ENCODE measurements at places on chromosomes 4 and X.

DNA sequence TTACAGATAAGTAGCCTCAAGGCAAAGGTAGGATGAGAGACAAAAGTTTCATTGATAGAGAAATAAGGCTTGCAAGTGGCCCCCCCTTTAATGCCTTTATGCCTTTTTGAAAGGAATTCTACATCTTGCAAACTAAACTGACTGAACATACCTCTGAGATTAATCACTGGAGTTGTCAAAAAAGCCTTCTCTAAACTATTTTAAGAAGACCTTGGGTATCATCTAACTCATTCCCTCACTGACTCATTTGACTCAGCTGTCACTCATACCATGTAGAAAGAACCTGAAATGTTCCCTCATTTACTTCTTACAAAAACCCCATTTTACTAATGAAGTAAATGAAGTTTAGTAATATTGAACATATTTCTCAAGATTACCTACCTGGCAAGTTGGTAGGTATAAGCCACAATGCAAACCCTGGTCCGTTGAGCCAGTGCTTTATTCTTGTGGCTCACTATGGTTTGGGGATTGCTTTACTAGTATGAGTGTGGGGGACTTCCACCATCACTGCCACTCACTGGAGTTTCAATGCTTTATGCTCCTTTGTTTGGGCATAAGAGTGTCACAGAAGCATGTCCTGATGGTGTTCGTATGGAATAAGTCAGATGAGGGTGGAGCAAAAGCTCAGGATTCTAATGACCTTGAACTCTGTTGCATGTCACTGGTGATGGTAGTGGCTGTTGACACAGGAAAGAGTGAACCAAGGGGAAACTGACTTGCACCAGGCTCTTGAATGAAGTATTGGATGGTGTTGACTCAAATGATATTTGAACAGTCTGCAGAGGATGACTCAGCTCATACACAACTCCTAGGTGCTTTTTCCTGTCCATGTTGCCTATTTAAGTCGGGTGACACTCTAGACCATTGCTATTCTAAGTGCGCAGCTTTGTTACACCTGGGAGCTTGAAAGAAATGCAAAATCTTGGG is 305.5 kb upstream of the EMCN start:
- no peak for DNase-seq

DNA sequence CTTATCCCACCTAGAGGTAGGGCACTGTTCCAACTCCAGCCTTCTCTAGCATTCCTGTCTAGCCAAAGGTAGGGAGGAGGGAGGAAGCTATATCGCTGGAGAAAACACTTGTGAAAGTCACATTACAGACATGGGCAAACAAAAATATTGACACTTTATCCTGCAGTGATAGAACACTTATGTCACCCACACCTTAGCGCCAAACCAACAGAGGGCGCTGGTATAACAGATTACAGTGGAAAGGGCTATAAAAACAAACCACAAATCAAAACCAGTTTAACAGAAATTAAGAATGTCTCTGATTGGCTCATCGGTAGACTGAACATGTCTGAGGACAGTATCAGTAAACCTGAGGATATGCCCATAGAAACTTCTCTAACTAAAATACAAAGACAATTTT is 451.3 kb downstream of the TLL1 start:
- no peak for DNase-seq

- DNase-seq, result no peak
Observed at GRCh38 chrX:123217077-123217476, 33.0 kb downstream of the GRIA3 start.

DNA sequence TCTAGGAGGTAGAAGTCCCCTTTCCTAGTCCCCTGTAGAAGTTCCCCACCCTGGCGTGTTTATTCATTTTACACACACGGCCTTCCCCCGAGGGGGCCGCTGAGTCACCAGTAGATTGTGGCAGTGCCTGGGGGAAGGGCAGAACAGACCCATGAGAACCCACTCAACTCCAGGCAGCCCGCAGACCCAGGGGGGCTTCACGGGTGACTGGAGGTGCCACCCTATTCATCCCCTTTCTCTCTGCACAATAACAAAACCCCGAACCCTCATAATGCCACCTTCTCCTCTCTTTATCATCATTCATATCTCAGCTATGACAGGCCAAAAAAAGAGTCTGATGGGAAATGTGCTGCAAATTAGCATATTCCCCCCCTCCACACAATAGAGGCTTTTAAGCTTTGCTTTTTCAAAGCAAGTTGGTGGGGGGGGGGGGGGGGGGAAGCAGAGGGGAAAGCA is 20.4 kb upstream of the GPM6B start:
- no peak for DNase-seq

DNA sequence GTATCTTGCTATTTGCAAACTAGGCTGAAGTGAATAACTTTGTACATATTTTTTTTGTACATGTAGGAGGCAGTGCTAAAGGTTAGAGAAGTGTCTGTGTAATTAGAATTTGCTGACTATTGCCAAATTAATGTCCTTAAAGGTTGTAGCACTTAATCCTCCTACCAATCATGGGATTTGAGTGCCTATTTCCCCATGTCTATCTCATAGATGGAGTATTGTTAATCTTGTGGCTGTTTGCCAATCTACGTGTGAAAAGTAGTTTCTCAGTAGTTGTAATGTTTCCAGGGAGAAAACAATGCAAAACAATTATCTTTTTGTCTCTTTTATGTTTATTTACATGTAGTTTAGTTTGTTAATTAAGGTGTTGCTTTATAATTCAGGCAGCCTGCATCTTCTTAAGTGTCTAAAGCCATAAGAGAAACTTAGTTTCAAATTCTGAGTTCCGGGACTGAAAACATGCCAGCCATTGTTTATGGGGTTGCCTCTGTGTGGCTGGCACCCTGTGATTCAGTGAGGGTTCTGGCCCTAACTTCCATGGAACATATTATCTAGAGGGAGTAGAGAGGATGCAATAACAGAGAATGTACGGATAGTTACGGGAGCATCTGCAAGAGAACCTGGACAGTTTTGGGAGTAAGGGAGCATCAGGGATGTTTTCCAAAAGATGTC is 142.4 kb downstream of the KLHL8 start:
- DNase-seq, result no peak

GRCh38 chrX:78064152-78064551 is 39.9 kb upstream of the PGK1 start:
- no peak for DNase-seq

DNA sequence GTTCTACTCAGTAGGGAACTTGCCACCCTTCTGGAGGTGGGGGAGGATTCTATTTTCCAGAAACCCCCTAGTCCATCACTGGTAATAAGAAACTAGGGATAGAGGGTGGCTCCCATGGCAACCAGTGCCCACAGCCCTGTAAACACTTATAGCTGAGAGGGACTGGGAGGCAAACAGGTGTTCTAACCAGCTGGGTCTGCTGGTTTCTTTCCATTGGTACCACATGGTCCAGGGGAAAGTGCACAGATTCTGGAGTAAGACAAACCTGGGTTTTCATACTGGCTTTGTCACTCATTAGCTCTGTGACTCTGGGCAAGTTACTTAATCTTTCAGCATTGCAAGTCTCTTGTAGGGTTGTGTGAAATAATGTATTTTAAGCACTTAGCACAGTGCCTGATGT is 26.9 kb downstream of the IGSF1 start:
- DNase-seq, result no peak

- DNase-seq, result no peak
Observed at GRCh38 chr4:15327311-15328298, 100.2 kb upstream of the C1QTNF7 start.

GRCh38 chr4:72690771-72691170 is 121.8 kb upstream of the ADAMTS3 start:
- no peak for DNase-seq

- DNase-seq, result no peak
Observed at GRCh38 chrX:108875548-108875947, 139.2 kb upstream of the IRS4 start.

- no peak for DNase-seq
Observed at GRCh38 chrX:124440695-124441094, 94.3 kb downstream of the SH2D1A start.

- no peak for DNase-seq
Observed at GRCh38 chr4:167897116-167897515, 195.2 kb upstream of the ANXA10 start.

- DNase-seq, result no peak
Observed at GRCh38 chrX:124829930-124830329, 483.6 kb downstream of the SH2D1A start.

DNA sequence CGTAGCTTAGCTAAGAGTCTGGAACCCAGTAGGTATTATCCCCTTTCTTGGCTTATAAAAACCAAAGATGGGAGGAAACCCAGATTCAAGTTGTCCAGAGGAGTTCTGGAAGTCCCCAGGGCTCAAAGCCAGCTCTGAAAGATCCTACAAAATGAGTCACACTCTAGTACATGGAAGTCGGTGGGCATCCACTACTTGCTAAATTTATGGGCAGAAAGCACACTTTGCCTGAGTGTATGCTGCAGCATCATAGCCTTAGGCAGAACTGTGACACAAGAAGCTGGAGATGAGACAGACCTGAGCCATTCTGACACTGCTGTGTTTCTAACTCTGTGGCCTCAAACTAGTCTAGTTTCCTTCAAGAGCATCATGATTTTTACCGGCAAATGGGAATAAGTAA is 429.3 kb downstream of the AFF2 start:
- DNase-seq, result no peak

DNA sequence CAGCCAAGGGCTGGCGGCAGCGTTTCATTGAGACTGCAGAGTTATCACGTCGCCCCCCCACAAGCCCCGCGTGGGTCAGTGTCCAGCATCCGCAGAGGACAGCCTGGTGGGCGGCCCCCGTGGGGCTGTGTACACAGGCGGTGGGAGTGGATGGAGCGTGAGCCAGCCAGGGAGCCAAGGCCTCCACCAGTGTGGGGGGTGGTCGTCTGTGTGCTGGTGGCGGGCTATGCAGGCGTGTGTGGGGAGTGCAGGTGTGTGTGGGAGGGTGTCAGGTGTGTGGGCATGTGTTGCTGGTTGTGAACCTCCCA is 56.5 kb upstream of the NKX1-1 start:
- DNase-seq, result no peak

DNA sequence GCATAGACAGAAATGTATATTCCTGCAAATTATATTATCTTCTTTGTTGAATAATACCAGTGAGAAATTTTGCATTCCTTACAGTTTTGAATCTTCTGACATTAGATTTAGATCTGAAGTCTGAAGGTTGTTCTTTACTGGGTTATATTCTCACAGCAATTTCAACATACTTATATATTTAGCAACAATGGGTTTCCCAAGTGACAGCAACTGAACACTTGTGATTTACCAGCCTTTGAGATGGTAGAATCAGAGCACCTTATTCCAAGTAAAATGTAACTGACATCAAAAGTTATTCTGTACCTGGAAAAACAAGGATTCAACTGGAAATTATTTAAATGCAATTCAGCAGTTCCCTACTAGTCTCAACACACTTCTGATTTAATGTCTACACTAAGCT is 66.0 kb downstream of the RELL1 start:
- no peak for DNase-seq

DNA sequence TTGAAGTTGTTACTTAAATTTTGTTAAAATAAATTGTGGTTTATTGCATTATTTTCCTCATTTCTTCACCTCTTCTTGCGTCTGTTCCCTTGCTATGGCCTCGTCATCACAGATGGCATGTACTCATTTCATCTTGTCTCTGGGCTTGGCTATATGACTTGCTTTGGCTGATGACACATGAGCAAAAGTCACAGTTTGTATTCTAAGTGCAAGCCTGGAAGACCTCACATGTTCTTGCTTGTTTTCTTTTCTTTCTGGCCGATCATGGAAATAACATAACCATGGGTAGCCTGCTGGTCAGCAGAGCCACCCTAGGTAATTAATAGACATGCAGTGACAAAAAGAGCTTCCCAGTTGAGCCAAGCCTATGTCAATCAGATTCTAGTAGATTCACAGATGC is 527.9 kb downstream of the SPRY1 start:
- DNase-seq, result no peak

DNA sequence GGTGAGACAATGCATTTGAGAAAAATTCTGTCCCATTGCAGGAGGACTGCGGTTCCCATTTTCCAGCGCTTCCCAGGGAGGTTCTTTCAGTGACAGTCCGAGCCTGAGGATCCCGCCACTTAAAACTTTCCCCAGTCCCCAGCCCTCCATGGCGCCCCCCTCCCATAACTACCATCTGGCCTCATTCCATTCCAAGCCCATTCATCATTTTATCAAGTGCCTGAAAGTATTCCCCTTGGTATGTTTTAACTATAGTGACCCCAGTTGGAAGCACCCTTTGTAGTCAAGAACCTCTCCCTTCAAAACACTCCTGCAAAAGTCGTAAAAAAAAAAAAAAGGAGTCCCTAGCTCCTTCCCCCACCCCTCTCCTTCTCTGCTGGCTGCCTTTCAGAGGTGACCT is 1.2 kb downstream of the RASL11B start:
- no peak for DNase-seq

GRCh38 chr4:6472387-6473263 is at the start of gene PPP2R2C:
TSS of gene PPP2R2C (minus strand) at chr4:6472614. CDS start at chr4:6472229, 385 bp downstream.
- no peak for DNase-seq

- no peak for DNase-seq
Observed at GRCh38 chr4:128556756-128557155, 252.7 kb upstream of the JADE1 start.

- no peak for DNase-seq
Observed at GRCh38 chr4:42515156-42515884, 118.0 kb downstream of the SHISA3 start.

GRCh38 chr4:145866991-145867390 is 71.6 kb downstream of the ZNF827 start:
- no peak for DNase-seq

DNA sequence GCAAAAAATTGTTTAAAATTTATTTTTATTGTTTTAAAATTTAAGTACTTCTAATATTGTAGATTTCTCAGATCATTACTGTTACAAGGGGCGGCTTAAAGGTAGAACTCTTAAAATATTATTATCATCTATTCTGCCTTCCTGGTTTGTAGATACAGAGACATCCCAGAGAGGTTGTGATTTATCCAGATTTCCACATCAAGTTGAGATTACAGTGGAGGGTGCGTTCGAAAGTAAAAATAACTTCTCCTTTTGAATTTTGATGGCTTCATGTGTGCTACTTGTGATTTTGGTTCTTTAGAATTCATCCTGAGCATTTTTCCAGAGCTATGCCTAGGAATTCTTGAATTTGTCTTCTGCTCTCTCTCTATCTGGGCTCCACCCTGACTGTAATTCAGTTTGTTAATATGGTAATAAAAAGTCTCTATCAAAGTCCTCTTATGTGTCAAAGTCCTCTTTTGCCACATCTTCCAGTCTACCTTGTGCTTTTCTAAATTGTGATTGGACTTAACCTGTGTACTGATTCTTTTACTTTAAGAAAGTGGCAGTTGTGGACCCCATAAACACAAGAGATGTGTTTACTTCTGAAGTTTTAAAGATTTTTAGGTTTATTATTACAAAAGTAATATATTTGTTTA is 37.2 kb downstream of the CLCN3 start:
- no peak for DNase-seq

GRCh38 chr4:140472156-140472555 is 25.9 kb downstream of the MGAT4D start:
- no peak for DNase-seq
